Central memory CD8-positive, alpha-beta T cell (primary cell): ENCODE measurements at places on chromosomes 7 and 10.

- DNase-seq = no peak
These were observed 365.2 kb upstream of the ZMIZ1 start for GRCh38 chr10:78703593-78703992.

GRCh38 chr7:39808796-39809481, 141.1 kb upstream of the CDK13 start:
- no peak for DNase-seq

DNA sequence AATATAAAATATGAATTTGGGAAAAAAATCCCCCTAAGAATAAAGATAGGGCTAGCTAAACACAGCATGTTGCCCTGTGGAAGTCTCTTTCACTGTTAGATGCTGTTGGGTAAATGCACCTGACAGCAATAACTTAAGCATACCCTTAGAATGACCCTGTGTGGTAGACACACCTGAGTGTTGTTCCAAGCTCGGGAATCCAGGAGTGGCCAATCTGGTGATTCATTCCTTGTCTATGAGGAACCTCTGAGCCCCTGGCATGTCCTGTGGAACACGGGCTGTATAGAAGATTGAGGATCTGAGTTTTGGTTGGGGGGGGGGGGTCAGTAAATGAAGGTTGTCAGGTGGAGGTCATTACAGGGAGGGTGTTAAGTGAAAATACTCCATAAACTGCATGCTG, 730.0 kb upstream of the IGFBP3 start:
- DNase-seq = no peak

- no peak for DNase-seq
These were observed 229.0 kb upstream of the SP4 start for GRCh38 chr7:21198921-21199320.
